ENCODE measurements at places on chromosomes 12 and 14. TPM values are rescaled to one million over a fixed set of nuclear protein-coding genes. Genes with fewer than 3 reads are reported as not detected.

The FGF23 gene
- total RNA-seq, result not detected

The CYP27B1 gene
- total RNA-seq, result 1.5 TPM

The HHIPL1 gene
- 2.7 TPM for total RNA-seq

The CTSG gene
- total RNA-seq, result not detected

The SIX6 gene
- not detected for total RNA-seq

The C1QL4 gene
- 0.33 TPM for total RNA-seq

The TAS2R20 gene
- 0.34 TPM for total RNA-seq

GRCh38 chr12:111275308-111275707 lies 93.6 kb downstream of the PHETA1 start:
- no peak for DNase-seq

- DNase-seq, result no peak
These were observed 118.7 kb downstream of the BRMS1L start for GRCh38 chr14:35944847-35945246.

- no peak for DNase-seq
These were observed 359.1 kb downstream of the TMEM132D start for GRCh38 chr12:129544716-129545115.

GRCh38 chr12:69438539-69438938 lies 31.6 kb upstream of the FRS2 start:
- DNase-seq, result no peak

DNA sequence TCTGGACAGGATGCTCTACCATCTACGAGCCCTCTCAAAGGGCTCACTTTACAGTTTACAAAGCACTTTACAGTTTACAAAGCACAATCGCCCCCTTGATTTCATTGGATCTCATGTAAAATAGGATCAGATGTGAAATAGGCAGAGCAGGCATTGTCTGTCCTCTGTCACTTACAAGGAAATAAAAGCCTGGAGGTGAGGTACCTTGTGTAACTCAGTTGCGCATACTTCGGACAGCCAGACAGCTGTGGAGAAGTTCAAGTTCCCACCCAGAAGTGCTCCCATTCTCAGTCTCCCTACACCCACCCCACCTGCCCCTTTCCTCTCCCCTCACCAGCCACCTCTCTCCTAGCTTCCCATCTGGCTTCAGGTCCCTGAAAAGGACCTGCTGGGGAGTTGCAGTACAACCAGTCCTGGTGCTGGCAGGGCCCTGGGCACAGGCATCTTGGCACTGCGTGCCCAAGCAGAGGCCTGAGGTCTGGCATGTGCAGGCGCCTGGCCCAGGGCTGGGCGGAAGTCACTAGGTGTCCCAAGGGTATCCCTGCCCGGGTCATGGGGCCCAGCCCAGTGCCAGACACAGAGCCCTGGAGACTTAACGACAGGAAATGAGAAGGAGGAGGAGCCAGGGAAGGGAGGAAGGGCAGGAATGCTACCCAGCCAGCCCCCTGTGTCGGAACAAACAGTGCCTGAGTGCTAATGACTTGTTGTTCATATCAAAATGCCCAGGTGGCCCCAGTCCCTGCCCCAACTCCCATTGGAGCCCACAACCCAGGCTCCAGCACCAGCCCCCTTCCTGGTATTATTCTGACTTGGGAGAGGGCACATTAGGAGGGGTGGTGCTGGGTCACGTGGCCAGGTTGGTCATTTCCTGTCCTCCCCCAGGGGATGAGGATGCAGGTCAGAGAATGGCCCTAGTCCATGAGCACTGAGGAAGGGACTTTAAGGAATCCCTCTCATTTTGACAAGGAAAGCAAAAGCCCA lies 5.4 kb downstream of the RAPGEF3 start:
- no peak for DNase-seq

- DNase-seq, result no peak
These were observed 30.2 kb downstream of the CACNA1C start for GRCh38 chr12:2083008-2083407.

GRCh38 chr14:96629082-96629481 lies 126.9 kb downstream of the PAPOLA start:
- no peak for DNase-seq

- no peak for DNase-seq
These were observed 2.4 kb downstream of the ULK1 start for GRCh38 chr12:131896811-131897270.

DNA sequence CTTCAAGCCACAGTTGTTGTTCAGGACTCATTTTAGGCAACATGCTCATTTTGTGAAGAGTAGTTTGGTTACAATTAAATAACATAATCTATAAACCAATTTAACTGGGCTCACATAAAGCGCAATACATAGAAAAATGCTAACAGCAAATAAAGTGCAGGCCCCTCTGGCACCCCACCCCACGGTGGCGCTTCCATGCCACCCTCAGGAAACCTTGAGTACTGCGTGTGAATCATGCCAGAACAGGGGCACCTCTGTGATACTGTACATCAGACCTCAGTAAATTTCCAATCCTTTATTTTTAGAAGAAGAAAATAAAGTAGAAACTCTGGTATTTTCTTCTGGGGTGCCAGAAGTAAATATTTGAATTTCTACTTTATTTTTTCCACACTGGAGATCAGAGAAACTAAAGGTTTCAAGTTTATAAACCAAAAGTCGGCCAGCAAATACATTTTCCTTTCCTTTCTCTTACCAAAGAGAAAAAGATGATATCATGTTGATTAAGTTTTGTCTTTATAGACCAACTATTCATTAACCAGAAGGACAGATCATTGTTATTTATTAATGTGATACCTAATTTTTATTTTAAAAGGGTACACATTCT lies 316.8 kb downstream of the PAWR start:
- no peak for DNase-seq

DNA sequence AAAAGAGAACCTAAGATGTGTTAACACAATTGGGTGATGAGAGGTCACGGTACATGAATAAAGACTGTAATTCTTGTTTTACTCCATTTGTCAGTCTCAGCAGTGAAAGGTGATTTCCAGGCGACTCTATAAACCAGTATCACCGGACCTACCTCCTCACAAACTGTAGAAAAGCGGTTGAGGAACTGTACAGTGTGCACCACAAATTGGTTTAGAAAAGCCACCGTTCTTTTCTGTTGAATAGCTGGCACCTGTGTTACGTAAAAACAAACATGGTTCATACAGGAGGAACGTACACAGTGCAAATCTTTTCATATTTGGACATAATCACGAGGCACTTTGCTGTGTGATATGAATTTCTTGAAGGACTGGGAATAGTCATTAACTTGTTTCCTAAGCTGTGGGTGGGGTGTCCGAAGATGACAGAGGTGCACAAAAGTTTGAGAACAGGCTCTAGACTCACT lies 663 bp downstream of the WASHC3 start:
- DNase-seq, result no peak

DNA sequence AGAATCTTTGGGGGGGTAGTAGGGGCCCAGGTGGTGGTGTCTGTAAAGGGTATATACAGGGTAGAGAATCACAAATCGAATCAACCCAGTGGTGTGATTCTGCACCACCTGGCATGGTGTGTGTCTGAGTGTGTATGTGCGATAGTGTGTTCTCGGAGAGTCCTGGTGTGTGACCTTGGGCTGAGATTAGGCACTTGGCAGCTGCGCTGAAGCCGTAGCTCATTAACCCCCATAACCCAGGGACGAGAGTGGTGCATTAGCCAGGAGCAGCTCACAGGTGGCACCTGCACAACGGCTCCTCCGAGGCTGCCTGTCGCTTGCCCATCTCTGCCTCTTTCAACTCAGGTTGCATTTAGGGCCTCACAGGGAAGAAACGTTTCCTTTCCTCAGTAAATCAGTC lies 15.6 kb upstream of the TESC start:
- no peak for DNase-seq

DNA sequence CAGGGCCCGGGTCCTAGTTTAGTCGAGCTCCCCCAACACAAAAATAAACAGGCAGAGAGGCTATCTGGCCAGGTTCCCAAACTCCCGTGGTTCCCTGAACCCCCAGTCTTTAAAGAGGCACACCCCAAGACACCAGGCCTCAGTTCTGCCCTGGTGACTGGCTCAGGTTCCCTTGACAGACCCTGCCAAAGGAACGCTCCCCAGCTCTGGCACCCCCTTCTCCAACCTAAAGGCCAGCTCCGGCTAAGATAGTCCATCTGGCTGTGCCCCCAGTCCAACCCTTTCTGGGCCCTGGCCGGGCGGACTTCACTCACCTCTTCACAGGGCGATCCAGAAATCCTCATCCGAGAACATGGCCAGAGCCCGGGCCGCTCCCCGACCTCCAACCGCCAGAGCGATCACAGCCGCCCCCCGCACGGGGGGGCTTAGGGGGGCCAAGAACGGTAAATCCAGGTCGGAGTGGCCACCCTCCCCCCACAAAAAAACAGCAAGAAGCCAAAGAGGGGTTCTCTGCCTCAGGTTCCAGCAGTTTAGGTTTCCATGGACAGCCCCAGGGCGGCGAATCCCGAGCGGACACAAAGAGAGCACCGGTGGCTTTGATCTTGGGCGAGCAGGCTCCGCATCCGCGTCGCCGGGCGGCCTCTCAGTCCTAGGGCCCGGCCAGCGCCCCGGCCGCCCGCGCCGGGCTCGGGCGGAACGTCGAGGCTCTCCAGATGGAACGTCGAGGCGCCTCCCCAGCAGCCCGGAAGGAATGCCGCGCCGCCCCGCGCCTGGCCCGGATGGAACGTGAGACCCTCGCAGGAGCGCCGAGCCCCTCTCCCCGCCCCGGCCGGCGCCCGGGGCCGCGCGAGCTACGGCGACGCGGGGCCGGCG lies 1.1 kb downstream of the KMT2D start:
- DNase-seq, result no peak

DNA sequence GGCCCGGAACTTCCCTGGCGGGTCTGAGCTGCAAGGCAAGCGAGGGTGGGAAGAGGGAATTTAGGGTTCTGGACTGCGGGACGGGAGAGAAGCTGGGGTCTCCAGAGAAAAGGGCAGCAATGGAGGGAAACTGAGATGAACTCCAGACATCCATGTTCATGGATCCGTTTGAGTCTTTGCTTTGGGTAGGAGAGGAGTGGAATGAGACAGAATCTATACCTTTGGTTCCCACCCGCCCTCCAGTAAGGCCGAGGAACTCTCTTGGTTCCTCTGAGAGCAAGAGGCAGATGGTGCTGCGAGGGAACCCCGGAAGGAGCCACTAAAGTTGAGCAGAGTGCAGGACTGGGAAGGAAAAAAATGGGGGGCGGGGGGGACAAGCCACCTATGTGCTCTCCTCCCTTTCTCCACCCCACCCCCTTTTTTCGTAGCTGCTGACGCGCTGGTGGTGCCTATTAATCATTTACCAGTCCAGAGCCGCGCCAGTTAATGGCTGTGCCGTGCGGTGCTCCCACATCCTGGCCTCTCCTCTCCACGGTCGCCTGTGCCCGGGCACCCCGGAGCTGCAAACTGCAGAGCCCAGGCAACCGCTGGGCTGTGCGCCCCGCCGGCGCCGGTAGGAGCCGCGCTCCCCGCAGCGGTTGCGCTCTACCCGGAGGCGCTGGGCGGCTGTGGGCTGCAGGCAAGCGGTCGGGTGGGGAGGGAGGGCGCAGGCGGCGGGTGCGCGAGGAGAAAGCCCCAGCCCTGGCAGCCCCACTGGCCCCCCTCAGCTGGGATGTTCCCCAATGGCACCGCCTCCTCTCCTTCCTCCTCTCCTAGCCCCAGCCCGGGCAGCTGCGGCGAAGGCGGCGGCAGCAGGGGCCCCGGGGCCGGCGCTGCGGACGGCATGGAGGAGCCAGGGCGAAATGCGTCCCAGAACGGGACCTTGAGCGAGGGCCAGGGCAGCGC lies 1.2 kb downstream of the SSTR1 start:
- peak; percentile 92 for DNase-seq

DNA sequence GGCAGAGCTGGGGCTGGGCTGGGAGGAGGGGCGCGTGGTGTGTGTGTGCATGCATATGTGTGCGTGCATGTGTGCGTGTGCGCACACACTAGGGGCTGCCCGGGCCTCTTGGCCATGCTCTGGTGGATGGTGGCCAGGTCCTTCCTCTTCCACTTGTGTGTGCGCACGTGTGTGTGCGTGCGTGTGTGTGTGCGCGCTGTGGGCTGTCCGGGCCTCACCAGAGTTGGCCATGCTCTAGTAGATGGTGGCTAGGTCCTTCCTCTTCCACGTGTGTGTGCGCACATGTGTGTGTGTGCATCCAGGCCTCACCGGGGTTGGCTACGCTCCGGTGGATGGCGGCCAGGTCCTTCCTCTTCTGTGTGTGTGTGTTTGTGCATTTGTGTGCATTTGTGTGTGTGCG lies 24.7 kb downstream of the FOXN4 start:
- no peak for DNase-seq

DNA sequence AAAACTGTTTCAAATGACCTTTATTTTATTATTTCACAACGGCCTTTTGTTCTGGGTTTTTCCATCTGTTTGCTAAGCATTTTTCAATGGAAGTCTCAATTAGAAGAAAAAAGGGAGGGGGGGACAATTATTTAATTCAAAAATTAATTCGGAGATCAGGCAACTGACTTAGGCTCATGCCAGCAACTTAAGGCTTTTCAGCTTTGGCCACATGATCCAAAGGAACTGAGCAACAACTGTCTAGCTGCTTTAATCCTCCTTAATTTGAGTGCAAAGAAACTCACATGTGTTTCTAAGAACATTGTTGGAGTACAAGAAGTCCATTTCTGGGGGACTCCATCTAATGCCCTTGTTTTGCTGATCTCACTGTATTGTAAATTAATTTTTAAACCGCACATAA lies 188.0 kb downstream of the EXOC5 start:
- DNase-seq, result no peak

DNA sequence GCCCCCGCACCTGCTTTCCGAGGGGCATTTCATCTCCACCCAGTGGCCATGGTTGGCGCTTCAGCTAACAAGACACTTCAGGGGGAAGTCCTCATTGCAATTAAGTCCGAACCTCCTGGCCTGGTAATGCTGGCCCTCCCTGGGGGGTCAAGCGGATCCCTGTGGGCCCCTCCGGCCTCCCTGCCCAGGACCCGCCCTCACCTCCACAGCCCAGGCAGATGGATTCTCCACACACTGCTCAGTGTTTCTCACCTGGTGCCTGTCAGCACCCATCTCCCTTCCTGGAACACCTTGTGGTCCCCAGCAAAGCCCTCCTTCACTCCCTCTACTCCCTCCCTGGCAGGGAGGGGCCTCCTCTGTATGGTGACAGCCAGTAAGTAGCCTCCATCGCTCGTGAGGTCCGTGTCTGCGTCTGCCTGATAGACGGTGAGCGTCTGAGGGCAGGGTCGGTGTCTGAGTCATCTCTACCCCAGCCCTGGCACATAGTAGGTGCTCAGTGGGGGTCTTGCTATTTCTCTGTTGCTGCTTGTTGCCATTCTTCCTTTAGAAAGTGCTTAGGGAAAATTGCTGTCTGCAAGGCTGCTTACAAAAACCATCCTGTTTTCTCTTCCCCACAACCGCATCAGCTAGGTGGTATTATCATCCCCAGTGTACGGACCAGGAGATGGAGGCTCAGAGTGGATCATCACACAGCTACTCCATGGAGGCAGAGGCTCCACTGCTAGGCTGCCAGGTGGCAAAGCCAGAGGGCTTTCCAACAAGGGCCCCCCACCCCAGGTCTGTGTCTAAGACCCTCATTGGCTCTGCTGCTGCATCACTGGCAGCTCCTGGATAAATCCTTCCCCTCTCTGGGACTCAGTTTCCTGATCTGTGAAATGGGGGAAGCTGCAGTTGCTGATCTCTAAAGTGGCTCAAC lies 39.7 kb upstream of the EML1 start:
- DNase-seq, result no peak

- no peak for DNase-seq
These were observed 34.1 kb downstream of the CCDC85C start for GRCh38 chr14:99569725-99570543.

- DNase-seq, result no peak
These were observed 31.4 kb upstream of the AMN start for GRCh38 chr14:102891111-102891510.

Data from HFFc6 (cell line).